ENCODE measurements at places on chromosomes 2 and 18.

DNA sequence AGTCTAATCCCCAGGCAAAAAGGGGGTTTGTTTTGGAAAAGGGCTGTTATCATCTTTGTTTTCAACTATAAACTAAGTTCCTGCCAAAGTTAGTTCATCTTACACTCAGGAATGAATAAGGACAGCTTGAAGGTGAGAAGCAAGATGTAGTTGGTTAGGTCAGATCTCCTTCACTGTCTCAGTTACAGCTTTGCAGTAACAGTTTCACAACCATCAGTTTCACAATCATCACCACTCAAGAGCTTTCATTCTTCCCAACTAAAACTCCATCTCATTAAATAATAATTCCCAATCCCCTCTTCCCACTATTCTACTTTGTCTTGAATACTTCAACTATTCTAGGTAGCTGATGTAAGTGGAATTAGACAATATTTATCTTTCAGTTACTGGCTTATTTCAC, 200.9 kb downstream of the NYAP2 start:
- no peak for DNase-seq

DNA sequence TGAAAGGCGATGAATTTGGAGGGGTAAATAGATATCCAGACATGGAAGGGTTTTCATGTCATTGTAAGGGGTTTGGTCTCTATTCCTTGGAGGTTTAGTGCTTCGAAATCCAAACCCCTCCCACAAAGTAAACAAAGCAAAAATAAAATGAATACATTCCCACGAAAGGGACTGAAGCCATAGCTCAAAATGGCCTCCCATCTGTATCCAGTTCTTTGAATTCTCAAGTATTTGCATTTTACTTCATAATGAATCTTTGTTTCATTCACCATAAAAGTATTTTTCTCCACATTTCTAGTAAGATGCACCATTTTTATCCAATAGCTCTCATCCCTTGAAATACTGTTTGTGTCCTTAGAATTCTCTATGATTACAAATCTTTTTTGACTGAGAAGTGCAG, 103.2 kb upstream of the DTNA start:
- DNase-seq: no peak

DNA sequence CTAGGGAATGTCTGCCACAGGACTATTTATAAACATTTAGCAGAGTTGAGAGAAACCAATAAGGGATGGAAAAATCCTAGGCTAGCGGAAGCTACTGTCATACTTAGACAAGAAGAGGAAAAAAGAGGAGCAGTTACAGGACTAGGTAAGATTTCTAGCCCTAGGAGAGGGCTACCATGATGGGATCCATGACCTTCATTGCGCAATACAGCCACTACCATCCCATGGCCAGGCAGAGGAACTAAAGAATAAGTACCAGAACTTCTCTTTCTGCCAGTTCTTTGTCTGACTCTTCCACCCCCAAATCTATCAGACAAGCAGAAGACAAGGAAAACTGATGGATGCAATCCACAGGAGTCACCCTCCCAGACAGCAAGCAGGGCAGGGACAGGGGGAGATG, 417.0 kb upstream of the CHST9 start:
- no peak for DNase-seq

DNA sequence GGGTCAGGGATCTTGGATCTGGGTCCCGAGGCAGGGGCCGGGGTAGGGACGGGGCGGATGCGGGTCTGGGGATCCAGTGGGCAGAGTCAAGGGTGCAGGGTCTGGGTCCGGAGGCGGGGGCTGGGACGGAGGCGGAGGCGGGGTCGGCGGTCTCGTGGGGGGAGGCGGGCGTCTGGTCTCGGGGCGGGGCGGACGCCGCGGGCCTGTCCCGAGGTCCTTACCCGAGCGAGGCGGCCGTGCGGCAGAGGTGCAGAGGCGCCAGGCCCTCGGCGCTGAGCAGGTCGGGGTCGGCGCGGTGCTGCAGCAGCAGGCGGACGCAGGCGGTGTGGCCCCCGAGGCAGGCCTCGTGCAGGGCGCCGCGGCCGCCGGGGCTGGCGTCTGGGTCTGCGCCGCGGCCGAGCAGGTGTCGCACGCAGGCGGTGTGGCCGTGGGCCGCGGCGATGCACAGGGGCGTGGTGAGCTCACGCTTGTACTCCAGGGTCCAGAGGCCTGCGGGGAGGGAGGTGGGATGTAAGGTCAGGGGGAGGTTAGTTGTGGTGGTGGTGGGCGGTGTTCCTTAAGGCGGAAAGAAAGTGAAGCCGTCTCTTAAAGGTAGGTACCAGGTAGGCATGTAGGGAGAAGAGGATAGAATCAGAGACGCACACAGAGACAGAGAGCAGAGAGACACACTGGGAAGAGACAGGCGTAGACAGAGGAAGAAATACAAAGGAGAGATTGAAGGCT, 26.6 kb downstream of the ASB18 start:
- no peak for DNase-seq

DNA sequence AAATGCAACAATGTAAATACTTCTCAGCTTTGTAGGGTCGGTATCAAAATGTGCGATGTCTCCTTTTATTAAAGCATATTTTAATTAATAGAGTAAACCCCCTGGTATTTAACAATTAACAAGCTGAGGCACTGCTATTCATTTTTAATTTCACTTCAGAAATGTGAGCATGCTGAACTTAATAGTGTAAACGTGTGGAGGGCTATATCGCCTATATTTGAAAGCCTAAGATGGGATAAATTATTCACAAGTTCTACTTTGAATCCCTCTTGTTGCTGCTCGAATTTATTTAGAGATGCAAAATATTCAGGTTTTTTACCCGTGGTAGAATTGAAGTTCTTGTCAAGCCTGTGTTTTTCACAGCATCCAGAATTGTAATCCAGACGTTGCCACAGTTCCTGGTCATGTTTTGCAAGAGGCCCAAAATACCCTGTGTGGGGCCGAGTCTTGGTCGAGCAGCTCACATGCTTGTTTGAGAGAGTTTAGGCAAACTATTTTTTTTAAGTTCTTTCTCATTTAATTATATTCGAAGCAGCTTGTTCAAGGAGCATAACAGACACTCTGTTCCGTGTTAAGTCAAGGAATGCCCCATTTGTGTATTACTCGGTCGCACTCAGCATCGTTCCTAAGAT, 2.5 kb downstream of the SALL3 start:
- DNase-seq: no peak

DNA sequence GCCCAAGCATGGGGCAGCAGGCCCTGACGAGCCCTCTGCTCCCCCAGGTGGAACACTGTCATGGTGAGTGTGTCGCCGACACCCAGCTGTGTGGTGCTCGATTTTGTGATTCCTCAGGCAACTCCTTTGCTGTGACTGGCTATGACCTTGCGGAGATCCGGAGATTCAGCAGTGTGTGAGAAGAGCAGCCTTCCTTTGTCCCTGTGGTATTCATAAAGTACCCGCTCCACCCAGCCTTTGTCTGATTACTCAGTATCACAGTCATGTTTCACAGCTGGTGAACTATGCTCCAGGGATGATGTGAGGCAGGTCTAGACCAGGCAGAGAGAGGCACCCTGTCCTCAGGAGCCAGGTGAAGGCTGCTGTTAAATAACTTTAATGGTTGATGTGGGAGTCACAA, 4.0 kb downstream of the WDR54 start:
- DNase-seq: no peak

GRCh38 chr2:237074211-237074993, 11.3 kb upstream of the COPS8 start:
- no peak for DNase-seq
